Colonic mucosa (tissue), 4 donors: ENCODE measurements at places on chromosomes 16 and 17.

DNA sequence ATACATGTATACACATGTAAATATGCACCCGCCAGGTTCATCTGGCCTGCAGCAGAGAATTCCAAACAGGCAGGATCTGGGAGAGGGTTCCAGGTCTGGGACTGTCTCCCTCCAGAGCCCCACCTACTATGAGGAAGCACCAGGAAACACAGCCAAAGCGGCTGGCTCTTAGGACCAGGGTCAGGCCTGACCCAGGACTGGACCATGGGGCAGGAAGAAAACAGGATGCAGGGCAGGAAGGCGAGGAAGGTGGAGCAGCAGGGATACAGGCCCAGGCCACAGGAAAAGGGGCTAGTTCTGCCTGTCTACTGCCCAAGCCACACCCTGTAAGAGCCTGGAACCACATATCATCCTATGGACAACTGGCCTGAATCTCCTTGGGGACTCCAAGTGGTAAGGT lies 2.2 kb downstream of the HID1 start:
- DNase-seq = no peak

DNA sequence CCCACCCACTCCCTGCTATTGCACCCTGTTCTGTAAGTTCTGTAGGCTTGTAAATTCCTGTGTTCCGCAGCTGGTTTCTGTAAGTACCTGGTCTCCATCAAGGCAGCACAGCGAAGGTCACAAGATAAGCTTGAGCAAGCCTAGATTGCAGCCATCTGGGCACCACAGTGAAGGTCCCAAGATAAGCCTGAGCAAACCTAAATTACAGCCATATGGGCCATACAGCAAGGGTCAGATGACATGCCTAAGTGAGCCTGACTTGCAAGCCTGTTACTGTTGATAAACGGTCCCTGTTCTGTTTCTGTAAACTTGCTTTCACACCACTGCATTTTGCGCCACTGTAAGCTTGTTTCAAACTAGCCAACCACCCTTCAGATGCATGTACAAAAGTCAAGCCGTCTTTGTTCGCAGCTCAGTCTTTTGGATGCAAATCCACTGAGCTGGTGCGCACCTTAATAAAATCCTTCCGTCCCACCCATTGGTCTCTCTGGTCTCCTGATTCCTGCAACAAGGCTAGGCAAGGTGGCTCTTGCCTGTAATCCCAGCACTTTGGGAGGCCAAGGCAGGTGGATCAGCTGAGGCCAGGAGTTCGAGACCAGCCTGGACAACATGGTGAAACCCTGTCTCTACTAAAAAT lies 42.6 kb upstream of the ATF7IP2 start:
- DNase-seq = no peak

DNA sequence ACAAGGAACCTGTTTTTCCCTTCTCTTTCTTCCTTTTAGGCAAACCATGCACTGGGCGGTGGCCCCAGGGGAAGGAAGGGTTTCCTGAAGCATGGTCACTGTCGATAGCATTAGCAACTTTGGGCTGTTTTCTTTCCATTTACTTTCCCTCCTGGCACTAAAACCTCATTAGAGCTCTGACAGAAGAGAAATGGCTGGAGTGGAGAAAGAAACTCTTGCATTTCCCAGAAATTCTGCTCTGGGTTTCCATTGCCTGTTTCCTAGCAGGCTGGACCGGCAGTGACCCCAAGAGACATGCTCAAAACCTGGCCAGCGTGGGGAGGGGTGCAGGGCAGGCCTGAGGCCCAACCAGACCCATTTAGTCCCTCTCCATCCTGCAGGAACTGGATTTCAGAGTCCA lies 230.7 kb upstream of the CCL2 start:
- no peak for DNase-seq

- DNase-seq = peak; percentile 24
These were observed 162.2 kb upstream of the TNRC6C start for GRCh38 chr17:77796176-77796860.

DNA sequence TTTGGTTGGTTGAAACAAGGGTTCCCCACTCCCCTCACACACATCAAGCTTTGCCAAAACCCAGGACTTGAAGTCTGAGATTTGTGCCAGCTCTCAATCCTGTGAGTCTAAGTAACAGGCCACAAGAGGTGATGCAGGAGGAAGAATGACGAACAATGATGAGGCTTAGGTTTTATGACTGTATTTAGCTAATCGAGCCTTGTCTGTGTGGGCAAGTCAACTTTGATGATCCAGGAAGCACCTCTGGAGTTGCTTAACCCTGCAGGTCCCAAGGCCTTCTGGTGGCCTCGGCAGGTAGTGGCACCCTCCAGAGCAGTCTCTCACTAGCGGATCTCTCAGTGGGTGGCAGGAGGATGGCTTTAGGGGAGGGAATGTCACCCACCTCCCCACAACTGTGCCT lies 28.7 kb downstream of the CDK5RAP3 start:
- DNase-seq = no peak

GRCh38 chr17:32835291-32835761 lies 41.6 kb downstream of the MYO1D start:
- DNase-seq = no peak
